BE2C (cell line): ENCODE measurements at places on chromosomes 7 and 10.

- no peak for DNase-seq
Measured at GRCh38 chr10:95501203-95502094, 59.7 kb downstream of the SORBS1 start.

DNA sequence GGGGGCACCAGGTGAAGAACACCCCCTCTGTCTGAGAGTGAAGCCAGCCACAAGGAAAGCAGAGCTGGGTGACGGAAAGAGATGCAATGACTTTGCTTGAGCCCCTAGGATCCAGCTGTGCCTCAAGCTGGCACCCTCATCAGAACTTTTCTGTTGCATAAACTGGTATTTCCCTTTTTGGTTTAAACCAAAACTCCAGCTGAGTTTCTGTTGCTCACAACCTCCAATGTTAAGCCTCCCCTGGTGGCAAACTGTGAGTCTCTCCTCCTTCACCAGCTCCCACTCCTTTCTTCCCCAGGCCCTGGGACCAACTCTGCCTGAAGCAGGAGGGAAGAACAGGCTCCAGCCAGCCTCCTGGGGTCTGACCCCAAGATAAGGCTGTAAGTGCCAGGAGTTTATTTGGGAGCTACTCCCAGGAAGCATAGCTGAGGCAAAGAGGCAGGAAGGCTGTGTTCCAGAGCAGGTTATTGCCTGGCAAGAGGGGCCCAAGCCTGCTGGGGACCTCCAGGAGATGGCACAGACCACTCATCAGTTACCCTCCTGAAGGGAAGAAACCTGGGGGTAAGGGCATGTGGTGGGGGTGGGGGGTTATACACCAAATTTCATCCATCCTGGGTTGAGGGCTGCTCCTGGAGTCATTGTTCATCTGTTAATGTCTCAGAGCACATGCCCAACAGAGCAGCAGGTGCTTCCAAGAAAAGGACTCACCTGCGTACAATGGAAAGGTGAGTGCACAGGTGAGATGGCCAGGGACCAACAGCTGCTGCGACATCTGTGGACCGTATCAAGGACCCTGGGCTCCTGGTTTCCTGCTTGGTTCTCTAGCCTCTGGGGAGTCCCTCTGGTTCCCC lies 73.3 kb upstream of the NANOS1 start:
- no peak for DNase-seq

DNA sequence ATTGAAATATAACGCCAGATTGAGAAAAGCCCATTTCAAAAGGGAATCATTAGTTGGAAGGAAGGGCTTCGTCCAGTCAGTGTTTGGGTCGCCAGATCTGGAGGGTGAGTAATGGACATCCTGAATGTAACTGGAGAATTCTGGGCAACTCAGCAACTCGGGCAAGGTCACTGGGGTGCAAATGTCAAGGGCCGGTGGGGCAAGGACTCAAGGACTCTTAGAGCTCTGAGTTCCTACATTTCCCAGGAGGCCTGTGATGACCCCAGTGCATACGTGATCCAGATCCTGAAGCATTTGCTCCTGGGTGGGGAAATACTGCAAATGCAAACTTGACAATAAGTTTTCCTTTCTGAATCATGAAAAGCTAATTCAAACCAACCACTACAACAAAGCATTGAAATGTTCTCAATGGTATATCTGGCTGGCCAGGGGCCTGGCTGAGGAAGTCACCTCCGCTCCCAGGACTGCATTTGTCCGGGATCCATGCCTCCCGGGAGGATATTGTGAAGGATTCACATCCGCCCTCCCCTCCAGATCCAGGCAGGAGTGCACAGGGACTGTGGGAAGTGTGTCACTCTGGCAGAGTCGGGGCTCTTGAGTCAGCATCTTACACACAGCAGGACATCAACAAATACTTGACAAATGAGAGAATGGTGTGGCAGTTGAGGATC lies 164.0 kb downstream of the FANK1 start:
- no peak for DNase-seq

GRCh38 chr7:29623973-29624372 lies 60.3 kb downstream of the PRR15 start:
- no peak for DNase-seq

DNA sequence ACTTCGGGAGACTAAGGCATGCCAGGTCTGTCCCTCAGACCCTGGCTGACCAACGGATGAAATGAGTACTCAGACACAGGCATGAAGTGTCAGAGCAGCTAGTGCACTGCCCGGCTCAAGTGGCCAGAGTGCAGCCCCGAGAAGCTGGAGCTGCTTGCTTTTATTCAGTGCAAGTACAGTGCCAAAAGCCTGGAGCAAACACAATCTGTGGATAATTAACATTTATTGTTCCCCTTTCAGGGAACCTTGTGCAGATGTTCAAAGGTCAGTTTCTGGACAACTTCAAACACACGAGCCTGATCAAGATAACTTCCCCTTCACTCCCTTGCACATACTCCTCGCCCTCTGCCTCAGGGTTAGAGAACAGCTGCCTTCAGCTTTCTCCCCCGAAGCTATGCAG lies 7.9 kb upstream of the ATE1 start:
- DNase-seq: peak; percentile 64

DNA sequence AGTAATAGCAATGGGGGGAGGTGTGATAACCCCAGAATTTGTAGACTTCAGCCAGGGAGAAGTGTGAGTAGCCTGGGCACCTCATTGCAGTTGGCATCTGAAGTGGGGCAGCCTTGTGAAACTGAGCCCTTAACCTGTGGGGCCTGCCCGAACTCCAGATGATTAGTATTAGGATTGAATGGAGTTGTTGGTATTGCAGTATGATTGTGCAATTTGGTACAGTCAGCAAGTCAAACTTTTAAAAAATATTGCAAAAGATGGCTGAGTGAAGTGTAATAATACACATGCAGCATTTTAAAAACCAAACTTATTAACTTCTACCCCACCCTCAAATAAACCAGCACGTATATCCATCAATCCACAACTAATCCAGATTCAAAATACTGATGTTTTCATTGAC lies 9.3 kb downstream of the RBM33 start:
- no peak for DNase-seq
